Germinal center (tissue), 1 donor: ENCODE measurements at places on chromosomes 5 and 9.

GRCh38 chr5:103021314-103021713 lies 98.6 kb downstream of the GIN1 start:
- DNase-seq: no peak

- no peak for DNase-seq
These were observed 592.0 kb upstream of the WWC1 start for GRCh38 chr5:167699432-167699831.

DNA sequence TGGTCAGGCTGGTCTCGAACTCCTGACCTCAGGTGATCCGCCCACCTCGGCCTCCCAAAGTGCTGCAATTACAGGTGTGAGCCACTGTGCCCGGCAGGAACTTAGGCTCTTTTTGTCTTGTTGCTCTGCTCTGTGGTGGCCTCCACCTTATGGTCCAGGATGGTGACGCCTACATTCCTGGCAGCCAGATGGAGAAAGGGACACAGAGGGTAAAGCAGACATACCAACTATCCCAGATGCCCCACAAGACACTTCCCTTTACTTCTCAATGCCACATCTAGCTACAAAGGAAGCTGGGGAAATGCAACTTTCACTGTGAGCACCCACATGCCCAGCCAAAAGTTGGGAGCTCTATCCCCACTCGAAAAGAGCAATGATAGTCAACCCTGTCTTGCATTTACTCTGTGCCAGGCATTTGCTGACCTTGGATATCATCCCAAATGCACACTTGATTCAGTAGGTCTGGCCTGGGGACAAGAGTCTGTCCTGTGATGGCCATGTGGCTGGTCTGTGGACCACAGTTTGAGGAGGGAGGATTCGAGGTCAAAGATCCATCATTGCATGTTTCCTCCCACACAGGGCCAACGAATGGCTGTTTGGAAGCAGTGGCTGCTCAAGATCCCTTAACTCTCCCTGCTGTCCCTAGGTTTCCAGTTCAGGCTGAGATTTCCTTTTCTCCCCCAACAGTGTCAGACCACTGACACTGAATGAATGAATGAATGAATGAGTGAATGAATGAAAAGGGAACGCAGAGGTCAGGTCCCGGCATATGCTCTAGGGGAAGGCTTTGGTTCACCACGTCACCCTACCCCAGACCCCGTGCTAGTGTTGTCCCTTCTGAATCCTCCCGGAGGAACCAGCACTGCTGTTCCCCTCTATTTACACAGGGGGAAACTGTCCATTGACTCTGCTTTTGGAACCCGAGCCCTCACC lies 1.4 kb upstream of the ERGIC1 start:
- no peak for DNase-seq

- DNase-seq: no peak
These were observed 4.2 kb upstream of the NRARP start for GRCh38 chr9:137306066-137306849.

- no peak for DNase-seq
These were observed 41.2 kb upstream of the TRIO start for GRCh38 chr5:14101922-14102321.

- DNase-seq: no peak
These were observed 57.5 kb upstream of the STK32A start for GRCh38 chr5:147177125-147177840.

GRCh38 chr5:69049151-69049550 lies 44.7 kb upstream of the SLC30A5 start:
- DNase-seq: no peak
